Activated CD4-positive, alpha-beta memory T cell treated with anti-CD3 and anti-CD28 coated beads for 36 hours (primary cell): ENCODE measurements at places on chromosomes 7 and 10. TPM values are rescaled to one million over a fixed set of nuclear protein-coding genes. Genes with fewer than 3 reads are reported as not detected.

The INSIG1 gene
- 94.9 TPM for total RNA-seq

The SKAP2 gene
- 11.2 TPM for total RNA-seq

GRCh38 chr7:146736446-146737190 is 620.0 kb downstream of the CNTNAP2 start:
- H3K36me3 ChIP-seq, result no peaks in the 10 kb centered on the region
- H3K27me3 ChIP-seq, result no peaks in the 10 kb centered on the region
- no peaks in the 10 kb centered on the region for H3K4me1 ChIP-seq
- no peak for DNase-seq

The PSAP gene
- total RNA-seq, result 144 TPM

The TSPAN13 gene
- 0.76 TPM for total RNA-seq

GRCh38 chr10:71687077-71687476 is 32.5 kb downstream of the C10orf105 start:
- H3K36me3 ChIP-seq, result peaks cover 3% of the 10 kb centered on the region
- H3K4me3 ChIP-seq, result no peak overlapping the region
- no peaks in the 10 kb centered on the region for H3K4me1 ChIP-seq
- H3K27me3 ChIP-seq, result no peaks in the 10 kb centered on the region
- H3K27ac ChIP-seq, result no peak overlapping the region

- peak; percentile 74 for DNase-seq
- peak overlapping the region; percentile 93 for H3K27ac ChIP-seq
- peak overlapping the region; percentile 24 for H3K4me3 ChIP-seq
- H3K4me1 ChIP-seq, result peaks cover 71% of the 10 kb centered on the region
- H3K36me3 ChIP-seq, result peaks cover 20% of the 10 kb centered on the region
Measured at GRCh38 chr10:6299234-6299633, 96.5 kb downstream of the PFKFB3 start.

DNA sequence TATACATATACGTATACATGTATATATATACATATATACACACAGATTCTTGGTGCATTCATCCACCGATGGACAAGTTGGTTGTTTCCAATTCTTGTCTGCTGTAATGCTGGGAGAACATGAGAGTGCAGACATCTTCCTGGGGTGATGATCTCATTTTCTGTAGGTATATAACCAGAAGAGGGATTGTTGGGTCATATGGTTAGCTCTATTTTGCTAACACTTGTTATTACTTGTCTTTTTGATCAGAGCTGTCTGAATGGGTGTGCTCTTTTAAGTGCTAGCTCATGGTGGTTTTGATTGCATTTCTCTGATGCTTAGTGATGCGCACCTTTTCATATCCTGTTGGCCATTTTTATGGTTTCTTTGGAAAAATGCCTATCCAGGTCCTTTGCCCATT is 106.4 kb downstream of the TAX1BP1 start:
- no peak overlapping the region for H3K4me3 ChIP-seq
- no peak overlapping the region for H3K27ac ChIP-seq
- no peaks in the 10 kb centered on the region for H3K4me1 ChIP-seq

The LRRC18 gene
- not detected for total RNA-seq

- H3K4me3 ChIP-seq, result no peak overlapping the region
- no peak for DNase-seq
Measured at GRCh38 chr7:134740376-134740775, 39.1 kb upstream of the CALD1 start.

DNA sequence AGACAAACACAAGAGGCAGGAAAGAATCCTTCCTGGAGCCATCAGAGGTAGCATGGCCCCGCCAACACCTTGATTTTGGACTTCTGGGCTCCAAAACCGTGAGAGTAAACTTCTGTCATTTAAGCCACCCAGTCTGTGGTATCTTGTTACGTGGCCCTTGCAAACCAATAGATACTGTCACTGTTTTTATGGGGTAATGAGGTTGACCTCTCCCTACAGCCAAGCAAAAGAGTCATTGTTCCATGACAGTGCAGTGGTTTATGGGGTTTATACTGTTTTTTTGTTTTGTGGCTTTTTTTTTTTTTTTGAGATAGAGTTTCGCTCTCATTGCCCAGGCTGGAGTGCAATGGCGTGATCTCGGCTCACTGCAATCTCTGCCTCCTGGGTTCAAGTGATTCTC is 32.8 kb downstream of the KIAA1549 start:
- no peak overlapping the region for H3K27ac ChIP-seq
- no peak overlapping the region for H3K4me3 ChIP-seq
- H3K27me3 ChIP-seq, result peaks cover 3% of the 10 kb centered on the region
- H3K36me3 ChIP-seq, result no peaks in the 10 kb centered on the region
- no peak for DNase-seq
- H3K4me1 ChIP-seq, result no peaks in the 10 kb centered on the region

DNA sequence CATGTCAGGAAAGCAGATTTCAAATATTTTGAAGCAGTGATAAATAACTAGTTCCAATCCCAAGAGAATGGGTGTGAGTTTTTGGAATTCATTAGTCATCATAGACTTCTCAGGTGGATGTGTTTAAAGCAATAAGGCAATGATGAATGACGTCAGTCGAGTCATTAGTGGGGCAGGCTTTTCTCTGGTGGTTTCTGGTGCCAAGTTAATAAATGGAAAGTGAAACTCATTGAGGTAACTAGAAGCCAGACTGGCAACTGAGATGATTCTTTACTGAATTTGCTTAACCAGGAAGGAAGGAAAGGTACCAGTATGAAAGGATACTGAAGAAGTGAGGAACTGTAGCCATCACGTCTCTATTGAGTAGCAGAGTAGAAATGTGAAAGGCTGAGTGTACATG is 311.0 kb downstream of the GPAM start:
- no peak for DNase-seq
- H3K27me3 ChIP-seq, result no peaks in the 10 kb centered on the region
- H3K4me3 ChIP-seq, result no peak overlapping the region

DNA sequence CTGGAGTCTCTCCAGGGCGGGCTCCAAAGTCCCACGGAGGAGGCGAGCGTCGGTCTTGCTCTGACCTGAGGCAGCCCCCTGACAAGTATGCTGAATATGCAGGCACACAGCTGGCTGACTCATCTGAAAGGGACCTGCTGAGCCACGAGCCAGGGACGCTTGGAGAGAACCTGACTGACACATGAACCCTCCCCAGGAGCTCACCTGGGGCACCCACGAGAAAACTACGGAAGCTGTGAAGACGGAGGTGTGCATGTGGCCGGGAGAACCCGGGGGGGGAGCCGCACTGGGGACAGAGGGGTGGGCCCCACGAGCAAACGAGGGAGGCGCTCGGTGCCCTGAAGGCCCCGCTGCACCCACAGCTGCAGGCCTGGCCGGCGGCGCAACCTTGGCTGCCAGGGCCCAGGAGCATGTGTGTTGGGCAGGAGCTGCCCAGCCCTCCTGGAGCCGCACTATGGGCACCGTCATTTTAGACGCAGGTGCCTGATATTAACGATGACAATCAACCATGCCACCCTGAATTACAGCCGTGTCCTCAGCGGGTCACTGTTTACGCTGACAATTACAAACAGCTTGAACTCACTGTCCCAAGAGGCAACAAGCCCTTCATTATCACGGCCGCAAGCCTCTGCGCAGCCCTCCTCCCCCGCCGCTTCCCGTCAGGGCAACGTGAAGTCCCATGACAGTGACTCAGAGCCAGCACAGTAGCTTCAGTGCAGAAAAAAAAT is 64.7 kb downstream of the DIP2C start:
- H3K4me3 ChIP-seq, result no peak overlapping the region

- no peaks in the 10 kb centered on the region for H3K27me3 ChIP-seq
- H3K36me3 ChIP-seq, result no peaks in the 10 kb centered on the region
- no peak overlapping the region for H3K27ac ChIP-seq
- H3K4me1 ChIP-seq, result peaks cover 4% of the 10 kb centered on the region
Measured at GRCh38 chr7:55589905-55590304, 17.6 kb upstream of the VOPP1 start.

The AKR1B15 gene
- total RNA-seq, result not detected

DNA sequence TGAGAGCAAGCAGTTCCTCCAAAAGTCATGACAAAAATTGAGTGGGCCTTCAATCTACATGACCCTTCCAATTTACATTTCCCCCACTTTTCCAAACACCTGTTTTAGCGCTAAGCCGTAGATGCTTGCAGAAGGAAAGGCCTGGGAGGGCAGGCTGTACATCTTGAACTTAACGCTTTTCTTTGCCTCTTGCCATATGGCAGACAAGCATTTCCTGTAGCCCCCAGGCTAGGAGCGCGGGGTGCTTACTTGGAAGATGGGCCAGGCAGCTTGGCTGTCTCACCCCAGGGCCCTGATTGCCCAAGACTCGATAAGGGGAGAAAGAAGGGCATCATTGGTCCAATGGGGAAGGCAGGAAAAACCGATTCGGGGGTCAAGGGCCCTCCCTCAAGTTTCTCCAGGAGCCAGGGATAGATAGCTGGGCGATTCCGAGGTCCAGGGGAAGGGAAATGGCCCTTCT is 1.8 kb downstream of the HOXA10 start:
- H3K4me3 ChIP-seq, result peak overlapping the region; percentile 57
- H3K27me3 ChIP-seq, result peaks cover 72% of the 10 kb centered on the region
- peaks cover 26% of the 10 kb centered on the region for H3K4me1 ChIP-seq
- H3K36me3 ChIP-seq, result peaks cover 3% of the 10 kb centered on the region

DNA sequence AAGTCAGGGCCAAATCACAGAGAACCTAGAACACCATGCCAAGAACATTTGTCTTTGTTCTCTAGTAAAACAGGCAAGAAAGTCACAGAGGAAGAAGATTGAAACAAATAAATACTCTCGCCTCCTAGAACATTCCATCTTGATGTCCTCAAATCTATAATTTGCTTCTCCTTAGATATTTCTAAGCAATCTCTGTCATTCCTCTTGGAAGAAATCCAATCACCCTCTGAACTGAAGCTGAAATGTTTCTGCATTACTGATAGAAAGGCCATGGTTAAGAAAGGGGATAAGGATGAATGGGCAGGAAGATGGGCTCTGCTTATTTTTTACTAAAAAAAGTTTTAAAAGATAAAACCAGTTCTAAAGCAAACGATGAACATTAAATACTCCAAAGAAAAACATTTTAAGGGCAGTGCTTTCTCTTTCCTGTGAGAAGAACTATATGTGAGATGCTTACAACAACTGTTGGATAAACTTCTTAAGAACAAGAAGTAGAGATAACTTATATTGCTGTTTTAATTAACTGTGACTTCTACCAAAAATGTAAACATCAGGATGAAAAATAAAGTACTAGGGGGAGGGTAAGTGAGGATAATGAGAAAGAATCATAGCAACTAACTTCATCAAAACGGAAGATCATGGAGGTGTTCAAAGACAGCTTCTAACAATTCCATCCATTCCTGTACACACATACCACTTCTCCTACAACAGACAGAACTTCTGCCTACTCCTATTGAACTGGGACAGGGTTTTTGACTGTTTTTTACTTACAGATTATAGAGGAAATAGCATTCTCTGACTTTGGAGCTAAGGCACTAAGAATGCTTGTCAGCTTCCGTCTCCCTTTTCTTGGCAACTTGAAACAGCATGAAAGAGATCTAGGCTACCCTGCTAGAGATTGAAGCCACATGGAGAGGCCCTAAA is 153.0 kb upstream of the LRRTM3 start:
- no peak overlapping the region for H3K27ac ChIP-seq
- H3K4me1 ChIP-seq, result no peaks in the 10 kb centered on the region
- no peaks in the 10 kb centered on the region for H3K27me3 ChIP-seq
- DNase-seq, result no peak
- no peak overlapping the region for H3K4me3 ChIP-seq
- no peaks in the 10 kb centered on the region for H3K36me3 ChIP-seq
